ENCODE measurements at places on chromosomes 12 and 14.

- DNase-seq = no peak
Measured at GRCh38 chr12:12700254-12700653, 4.3 kb upstream of the GPR19 start.

DNA sequence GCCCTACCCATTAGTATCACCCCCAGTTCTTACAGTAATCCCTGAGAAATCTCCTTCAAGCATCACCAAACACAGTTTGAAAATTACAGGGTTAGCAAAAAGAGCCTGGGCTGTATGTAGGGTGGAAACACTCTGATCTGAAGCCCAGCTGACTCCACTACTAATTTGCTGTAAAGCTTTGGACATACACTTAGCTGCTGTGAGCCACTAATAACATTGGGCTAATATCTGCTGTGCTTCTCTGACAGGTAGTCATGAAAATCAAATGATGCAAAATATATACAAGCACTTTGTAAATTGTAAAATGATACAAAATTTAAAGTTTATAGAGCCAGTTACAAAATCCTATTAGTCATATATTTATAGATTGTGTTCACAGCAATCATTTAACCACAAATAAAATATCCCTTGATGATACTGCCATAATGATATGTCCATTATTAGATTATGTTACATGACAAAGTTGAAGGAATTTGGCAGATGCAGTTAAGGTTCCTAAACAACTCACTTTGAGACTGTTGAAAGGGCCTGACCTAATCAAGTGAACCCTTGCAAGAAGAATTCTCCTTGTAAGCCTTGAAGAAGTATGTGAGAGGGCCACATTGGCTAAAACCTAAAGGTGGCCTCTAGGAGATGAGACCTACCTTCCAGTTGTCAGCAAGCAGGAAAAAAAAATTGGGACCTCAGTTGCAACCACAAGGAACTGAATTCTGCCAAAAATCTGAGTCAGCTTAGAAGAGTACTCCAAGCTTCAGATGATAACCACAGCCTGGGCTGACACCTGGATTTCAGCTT is 19.0 kb downstream of the TWF1 start:
- DNase-seq = no peak

GRCh38 chr14:71247106-71247505 is 339.8 kb downstream of the PCNX1 start:
- DNase-seq = no peak

DNA sequence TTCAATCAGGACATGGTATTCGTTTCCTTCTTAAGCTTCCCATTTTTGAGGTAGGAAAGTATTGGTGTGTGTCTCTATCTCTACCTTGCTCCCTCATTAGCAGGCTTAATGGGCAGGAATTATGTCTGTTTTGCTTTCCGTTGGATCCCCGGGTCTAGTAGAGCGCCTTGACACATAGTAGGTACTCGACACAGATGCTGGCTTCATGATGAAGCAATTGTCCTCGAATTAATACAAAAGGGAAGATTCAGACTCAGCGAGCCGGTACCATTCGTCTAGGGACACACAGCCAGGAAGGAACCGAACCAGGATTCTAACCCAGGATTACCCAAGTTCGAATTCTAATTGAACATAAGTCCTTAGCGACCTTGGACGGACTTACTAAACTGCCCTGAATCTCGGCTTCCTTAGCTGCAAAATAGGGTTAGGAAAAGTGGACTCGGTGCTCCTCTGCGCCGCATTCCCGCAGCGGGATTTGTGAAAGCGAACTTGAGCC is 496 bp upstream of the ISCU start:
- DNase-seq = no peak

DNA sequence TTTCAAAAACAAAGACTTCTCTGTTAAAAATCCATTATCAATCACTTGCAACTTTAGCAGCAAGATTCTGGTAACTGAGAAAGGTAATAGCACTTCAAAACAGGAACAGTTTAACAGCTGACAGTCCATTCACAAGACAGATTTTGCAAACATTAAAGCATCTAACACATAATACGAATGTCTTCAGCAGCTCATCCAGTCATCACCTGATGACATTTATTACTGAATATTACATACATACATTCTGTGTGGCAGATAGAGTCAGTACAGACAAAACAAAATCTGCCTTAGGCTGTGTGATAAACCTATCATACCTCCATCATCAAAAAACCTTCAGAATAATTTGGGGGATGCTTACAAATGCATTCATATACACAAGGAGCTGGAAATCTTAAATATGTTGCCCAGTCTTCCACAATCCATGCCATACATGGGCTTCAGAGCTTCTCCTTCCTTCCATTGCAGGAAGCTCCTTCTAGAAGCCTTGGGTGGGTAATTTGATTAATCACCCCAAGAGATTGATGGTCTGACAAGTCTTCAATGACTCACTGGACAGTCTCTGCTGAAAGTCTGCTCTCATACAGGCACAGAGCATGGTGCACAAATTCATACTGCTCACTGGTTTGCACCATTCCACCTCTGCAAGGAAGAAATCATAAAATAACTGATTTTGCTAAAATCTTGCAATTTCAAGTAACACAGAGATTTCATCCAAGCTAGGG is 1.6 kb upstream of the PTPRB start:
- DNase-seq = no peak

- no peak for DNase-seq
Measured at GRCh38 chr12:13154027-13154538, 42.4 kb upstream of the EMP1 start.

DNA sequence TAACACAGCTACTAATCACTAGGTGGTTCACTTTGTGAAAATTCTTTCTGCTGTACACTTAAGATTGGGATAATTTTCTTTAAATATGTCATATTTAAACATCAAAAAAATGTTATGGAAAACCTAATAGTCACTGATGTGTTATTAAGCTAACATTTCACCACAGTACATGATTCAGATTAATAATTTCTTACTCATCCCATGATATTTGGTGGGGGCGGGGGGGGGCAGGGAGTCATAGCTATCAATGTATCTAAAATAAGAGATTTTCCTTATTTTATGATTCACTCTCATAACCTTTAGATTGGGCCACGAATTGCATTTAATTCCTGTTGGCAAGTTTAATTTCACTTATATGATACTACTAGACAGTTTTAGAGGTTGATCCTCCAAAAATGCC is 88.8 kb downstream of the KCNH5 start:
- no peak for DNase-seq

DNA sequence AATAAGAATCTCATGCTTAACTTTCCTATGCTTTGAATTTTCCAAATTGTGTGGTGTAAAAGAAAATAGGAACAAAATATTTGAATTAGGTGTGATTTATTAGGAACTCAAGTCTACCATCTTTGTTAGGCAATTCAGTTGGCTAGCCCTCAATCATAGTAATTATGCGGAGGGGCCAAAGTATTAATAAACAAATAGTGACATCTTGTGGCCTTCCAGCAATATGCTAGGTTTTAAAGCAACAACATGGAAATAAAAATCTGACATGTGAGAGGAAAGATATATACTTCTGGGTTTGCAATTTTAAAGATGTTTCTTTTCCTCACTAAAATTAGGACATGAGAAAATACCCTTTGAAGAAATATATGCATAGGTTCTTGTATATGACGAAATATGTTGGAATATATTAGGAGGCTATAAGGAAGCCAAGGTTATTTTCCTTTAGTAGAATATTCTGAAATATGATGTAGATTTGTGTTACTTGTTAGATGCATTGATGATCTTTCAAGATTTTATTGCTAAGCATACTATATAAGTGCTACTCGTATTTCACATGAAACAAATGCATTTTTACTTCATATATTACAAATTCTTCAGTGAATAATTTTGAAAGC is 200.4 kb downstream of the PTPRO start:
- DNase-seq = peak; percentile 14

GRCh38 chr14:21038441-21039422 is 3.4 kb upstream of the RNASE7 start:
- DNase-seq = no peak

GRCh38 chr14:71397371-71397770 is 490.1 kb downstream of the PCNX1 start:
- DNase-seq = no peak

- no peak for DNase-seq
Measured at GRCh38 chr14:81023095-81023710, 67.8 kb downstream of the TSHR start.

GRCh38 chr14:77498120-77498979 is at the start of gene ISM2:
Gene ISM2, minus strand, starts transcription at chr14:77498816. Its CDS starts 23 bp downstream, at chr14:77498793.
- DNase-seq = peak; percentile 19

GRCh38 chr14:51602310-51602709 is 49.4 kb upstream of the FRMD6 start:
- no peak for DNase-seq

GRCh38 chr14:49056021-49056420 is 530.2 kb downstream of the RPS29 start:
- DNase-seq = no peak

DNA sequence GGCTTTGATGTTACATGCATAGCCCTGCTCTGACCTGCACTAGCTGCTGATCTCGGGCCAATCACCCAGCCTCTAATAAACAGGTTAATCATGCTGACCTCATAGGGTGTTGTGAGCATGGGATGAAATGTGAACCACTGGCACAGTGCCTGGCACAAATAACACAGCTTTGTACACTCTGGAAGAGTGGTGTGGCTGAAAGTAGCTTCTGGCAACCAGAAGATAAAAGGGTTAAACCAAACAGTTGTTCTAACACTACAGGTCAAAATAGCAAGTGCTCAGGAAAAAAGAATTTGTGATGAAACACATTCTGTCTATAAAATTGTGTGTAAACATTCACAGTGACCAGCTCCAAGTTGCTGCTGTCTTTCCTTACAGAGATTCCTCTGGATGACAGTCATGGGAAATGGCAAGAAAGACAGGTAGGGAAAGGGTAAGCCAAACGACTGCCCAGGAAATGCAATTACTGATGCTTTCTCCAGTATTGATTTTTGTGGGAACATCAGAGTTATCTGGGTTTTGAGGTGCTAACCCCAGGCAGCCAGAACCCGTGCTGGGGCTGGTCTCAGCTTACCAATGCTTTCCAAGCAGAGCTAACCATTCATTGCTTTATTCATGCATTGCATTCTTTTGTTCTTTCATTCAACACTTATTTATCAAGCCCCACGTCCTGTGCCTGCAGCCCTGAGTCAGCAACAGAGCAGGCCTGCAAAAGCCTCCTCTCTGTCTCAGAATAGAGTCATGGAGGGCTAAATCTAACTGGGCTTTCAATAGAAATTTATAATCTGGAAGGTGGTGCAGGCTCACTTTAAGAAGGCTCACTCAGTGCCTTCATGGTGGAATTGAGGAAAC is 38.1 kb upstream of the CAPRIN2 start:
- DNase-seq = no peak

GRCh38 chr12:2574355-2574935 is 220.3 kb upstream of the FKBP4 start:
- DNase-seq = no peak

DNA sequence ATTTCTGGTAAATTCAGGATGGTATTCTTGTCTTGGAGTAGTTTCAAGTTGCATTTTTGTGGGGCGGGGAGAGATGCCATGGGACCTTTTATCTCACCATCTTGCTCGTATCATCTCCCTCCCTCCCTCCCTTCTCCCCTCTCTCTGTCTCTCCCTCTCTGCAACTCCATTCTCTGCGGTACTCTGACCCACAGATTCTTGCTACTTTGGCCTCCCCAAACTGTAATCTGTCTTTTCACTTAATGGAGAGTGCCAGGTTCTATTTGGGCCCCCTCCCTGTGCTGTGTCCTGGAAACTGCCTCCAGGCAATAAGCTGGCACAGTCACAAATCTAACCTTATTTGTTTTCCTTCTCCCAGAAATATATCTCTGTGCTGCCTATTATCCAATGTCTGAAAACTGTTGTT is 175.2 kb downstream of the PAWR start:
- DNase-seq = no peak

- DNase-seq = no peak
Measured at GRCh38 chr12:113003636-113004035, 25.3 kb downstream of the OAS2 start.

DNA sequence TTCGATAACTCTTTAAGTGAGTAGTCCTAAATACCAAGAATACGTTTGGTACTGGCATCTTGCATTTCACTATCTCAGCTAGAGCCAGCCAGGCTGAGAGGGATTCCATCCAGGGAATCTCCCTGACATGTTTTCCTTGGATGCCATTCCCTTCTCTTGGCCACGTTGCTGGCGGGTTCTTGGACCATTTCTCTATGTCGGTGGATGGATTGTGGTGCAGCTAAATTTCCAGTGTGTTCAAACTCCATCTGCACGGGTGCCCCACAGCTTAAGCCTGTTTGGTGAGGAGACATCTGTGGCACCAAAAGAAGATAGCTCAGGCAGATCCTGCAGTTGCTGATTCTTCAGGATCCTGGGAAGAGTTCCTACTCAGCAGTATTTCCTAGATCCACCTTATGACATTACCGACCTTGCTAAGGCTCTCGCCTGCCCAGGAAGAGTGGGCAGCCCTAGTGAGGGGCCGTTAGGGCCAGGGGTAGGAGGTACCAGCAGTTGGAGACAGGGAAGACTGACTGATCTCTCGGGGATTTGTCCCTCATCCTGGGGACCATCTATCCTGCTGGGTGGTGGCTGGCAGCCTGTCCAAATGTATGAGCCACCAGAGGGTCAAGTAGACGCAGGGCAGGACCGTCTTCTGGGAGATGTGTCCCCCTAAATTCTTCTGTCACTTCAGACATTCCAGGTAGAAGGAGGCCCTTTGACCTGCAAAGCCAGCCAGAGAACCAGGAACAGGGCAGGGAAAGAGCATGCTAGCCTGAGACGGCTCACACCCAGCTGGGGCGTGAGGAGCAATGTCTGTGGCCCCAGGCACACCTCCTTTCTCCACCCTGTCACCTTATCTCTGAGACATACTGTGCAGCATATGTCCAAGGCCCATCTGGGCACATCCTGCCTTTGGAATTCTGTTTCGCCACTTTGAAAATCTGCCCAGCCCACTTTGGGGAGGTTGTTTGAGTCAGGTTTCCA is 72.6 kb upstream of the CAPRIN2 start:
- DNase-seq = no peak

DNA sequence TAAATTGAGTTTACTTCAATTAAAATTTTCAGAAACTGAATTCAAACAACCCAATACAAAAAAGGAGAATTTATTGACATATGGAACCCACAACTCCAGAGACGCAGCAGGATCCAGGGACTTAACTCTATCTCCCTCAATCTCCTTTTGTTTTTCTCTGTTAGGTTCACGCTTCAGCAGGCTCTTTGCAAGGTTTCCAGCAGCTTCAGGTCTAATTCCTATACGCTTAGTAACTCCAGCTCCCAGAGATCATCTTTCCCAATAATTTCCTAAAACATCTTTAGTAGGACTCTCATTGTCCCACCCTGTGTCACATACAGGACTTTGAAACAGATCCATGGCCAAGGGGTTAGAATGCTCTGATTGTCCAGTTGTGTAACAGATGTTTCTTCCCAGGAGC is 175.2 kb downstream of the RMST start:
- no peak for DNase-seq

DNA sequence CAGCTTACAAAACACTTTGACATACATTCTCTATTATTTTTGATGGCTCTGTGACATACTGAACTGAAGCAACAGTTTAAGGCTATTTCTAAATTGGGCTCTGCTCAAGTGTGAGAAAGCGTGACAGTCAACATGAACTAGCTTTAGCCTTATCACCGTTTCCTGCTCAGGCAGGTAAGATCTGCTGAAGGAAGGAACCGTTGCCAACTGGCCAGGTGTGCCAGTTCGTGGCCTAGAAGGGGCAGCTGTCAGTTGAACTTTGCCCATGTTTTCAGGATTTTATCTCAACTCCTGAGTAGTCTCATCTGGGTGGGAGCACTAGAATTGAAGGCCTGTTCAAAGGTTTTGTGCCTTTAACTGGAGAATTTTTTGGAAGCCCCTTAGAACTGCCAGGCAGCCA is 79.5 kb downstream of the ETV6 start:
- DNase-seq = peak; percentile 17
